Ecto neural progenitor cell (in vitro differentiated cells): ENCODE measurements at places on chromosomes 12 and 14.

DNA sequence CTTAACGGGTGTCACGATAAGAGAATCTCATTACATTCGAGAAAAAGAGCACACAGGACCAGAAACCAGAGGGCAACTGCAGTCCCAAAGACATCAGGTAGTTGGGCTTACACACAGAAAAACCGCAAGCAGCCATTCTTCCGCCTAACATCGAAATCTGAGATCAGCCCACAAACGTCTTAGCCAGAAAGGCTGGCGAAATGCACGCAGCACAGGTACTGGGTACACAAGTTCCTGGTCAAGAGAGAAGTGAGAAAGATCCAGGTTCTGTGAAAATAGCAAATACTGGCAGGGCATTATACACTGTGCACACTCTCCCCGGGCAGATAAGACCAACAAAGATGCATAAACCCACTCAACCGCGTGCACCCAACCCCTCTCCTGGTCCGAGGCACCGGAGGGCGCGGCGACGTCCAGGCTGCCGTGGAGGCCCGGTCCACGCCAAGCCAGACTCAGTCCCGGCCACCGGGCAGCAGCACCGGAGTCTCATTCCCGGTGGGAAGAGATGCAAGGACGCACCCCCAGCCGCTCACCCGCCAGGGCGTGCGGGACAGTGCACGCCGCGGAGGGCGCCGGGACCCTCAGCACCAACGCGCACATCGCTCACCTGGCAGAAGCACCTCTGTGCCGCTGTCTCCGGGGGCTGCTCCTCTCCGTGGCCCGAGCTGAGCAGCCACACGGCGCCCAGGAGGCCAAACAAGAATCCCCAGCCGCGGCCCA lies 437 bp downstream of the ERO1A start:
- DNase-seq, result no peak

- no peak for DNase-seq
These were observed 73.2 kb upstream of the EGLN3 start for GRCh38 chr14:34023824-34024767.

DNA sequence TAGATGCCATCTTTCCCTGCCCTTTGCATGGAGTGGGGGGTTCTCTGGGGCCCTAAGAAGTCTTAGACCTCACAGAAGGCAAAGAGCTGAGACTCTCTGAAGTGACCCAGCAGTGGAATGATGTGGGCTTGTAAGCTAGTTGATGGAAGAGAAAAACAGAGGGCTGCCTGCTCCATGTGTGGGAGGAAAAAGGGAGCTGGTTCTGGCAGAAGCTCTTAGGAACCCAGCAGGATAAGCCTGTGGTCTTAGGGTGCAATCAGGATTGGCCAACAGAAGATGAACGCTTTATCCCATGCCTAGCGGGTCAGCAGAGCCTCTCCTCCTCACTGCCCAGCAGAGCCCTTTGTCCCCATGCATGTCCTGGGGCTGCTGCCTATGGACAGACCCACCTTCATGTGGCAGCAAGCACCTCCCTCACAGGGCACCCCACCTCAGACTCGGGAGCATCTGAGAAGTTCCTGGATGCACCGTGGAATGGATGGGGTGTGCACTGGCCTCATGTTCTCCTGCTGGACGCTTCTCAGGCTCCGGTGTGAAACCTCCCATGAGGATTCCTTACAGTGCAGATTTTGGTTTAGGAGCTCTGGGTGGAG lies 152.7 kb downstream of the ADGRD1 start:
- DNase-seq, result no peak

GRCh38 chr12:124129132-124129531 lies 156.1 kb downstream of the ZNF664 start:
- no peak for DNase-seq

DNA sequence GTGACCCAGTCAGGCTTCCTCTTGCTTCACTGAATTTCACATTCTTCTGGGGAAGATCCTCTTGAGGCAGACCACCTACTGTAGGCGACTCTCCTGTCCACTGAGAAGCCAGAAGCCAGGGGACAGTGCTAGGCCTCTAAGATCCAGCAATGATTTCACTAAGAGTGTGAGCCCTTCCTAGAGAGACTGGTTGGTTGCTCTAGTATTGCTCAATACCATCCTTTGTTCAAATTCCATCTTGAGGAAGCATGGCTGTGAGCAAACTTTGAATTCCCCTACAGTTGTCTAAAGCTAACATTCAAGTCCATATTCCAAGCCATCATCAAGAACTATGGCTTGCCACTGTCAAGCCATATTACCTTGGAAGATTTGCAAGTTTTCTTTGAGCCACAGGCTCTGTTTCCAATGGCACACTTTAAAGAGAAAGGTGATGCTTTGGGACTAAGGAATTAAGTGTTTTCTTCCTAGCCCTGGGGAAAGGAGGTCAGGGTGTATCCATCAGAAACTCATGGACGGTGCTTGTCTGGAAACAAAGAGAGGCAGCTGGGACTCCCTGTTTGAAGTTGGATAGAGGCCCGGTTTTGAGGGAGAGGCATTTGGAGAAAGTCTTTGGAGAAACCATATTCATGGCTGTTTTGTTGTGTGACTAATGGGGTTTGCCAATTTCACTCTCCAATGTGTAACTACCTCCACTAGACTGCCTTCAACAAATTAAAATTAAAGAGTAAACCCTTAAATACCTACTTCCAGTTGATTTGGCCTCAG lies 1217.9 kb downstream of the VRK1 start:
- DNase-seq, result no peak

DNA sequence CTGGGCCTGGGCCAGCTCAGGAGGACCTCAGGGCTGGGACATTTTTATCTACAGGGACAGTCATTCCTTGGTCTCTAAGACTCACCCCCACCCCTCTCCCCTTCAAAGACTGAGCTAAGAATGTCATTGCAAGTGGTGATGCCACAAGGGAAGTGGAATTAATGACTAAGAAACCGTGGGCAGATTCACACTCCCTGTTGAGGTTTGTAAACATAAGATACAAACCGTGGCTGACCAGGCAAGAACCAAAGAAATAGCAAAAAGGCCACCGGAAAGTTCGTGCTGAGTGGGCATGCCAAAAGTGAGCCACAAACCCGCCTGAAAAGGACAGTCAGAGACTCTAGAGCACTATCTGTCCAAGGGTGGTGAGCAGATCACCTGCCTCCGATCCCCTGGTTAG lies 25.7 kb downstream of the NUAK1 start:
- no peak for DNase-seq
